ENCODE measurements at places on chromosomes 2 and 18.

DNA sequence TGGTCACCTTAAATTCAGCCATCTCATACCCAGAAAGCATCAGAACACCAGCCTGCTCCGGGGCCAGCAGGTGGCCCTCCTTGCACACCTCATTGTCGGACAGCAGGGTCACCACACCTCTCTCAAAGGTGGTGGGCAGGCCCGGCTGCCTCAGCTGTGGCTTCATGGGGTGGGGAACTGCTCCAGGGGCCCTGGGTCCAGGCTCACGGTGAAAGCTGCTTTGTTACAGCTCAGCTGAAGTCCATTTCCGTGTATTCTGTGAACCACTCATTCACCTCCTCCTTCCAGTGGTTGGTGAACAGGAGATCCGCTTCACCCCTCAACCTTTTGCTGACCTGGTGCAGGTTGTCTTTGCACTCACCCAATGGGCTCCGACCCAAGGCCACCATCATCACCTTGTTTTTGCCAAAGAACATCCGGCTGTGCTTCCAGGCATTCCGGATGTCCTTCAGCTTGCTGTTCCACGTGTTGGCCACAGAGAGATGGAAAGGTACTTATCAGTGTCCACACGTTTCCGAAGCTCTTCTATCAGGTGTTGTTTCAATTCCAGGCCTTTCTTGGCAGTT is 78.6 kb upstream of the LDLRAD4 start:
- no peak for DNase-seq

- DNase-seq, result no peak
Observed at GRCh38 chr18:33729556-33729955, 151.5 kb downstream of the ASXL3 start.

DNA sequence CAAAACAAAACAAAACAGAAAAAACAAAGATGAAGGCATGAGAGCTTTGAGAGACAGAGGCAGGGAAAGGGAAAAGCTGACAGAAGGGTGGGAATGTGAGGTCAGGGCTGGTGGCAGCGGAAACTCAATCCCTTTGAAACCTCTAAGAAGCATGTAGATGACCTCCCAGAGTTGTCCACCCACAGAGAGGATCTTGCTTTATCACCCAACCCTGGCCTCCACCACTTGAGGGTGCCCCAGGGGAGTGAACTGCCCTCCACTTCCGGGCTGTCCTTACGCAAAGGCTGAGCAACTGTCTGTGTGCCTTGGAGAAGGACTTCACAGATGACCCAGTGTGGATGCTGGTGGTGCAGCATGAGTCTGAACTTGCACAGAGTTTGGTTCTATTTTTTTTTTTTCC is 26.7 kb downstream of the PDCL3 start:
- DNase-seq, result no peak

GRCh38 chr2:57182916-57183315 is 863.7 kb upstream of the VRK2 start:
- DNase-seq, result no peak

- peak; percentile 6 for DNase-seq
Observed at GRCh38 chr2:21757805-21758430, 634.1 kb downstream of the TDRD15 start.

- no peak for DNase-seq
Observed at GRCh38 chr2:165953306-165953654, 296 bp downstream of the TTC21B start.

Data from BE2C (cell line).